RWPE2 (cell line): ENCODE measurements at places on chromosomes 12 and 14.

GRCh38 chr14:57970175-57970574 lies 104.3 kb upstream of the SLC35F4 start:
- no peak overlapping the region for H3K4me3 ChIP-seq
- H3K4me1 ChIP-seq, result no peaks in the 10 kb centered on the region

DNA sequence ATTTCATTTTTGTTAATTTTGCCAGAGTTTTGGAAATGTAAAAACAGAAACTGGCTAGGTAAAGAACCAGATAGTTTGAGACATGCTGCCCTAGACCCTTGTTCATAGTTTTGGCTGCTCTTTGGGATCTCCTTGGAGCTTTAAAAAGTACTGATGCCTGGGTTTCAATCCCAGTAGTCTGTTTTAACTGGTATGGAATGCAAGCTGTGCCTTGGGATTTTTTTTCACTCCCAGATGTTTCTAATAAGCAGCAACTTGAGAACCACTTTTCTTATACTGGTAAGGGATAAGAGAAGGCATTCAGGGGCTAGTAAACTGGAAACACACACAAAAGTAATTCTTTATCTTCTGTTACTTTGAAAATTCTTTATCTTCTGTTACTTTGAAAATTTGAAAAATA lies 18.8 kb downstream of the SLC35F4 start:
- DNase-seq, result no peak
- no peaks in the 10 kb centered on the region for H3K36me3 ChIP-seq
- no peaks in the 10 kb centered on the region for H3K4me1 ChIP-seq

DNA sequence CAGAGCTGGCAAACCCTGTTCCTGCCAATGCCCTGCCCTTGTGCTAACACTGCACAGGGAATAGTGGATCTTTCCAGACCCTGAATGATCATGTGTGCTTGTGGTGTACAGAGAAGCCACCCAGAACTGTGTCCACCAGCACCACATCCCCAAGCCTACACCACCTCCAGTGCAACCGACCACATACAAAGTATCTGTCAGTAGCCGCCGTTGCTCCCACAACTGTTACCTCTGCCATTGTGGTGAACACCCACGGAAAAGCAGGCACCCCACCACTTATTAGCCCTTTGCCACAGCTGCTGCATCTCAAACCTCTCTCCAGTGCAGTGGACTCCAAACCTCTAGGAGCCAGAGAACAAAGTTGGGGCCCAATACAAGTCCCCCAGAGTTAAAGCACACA lies 1049.6 kb downstream of the TRHDE start:
- no peak overlapping the region for H3K27ac ChIP-seq
- H3K4me1 ChIP-seq, result no peaks in the 10 kb centered on the region
- no peaks in the 10 kb centered on the region for H3K36me3 ChIP-seq
- no peak for DNase-seq
- H3K4me3 ChIP-seq, result no peak overlapping the region

DNA sequence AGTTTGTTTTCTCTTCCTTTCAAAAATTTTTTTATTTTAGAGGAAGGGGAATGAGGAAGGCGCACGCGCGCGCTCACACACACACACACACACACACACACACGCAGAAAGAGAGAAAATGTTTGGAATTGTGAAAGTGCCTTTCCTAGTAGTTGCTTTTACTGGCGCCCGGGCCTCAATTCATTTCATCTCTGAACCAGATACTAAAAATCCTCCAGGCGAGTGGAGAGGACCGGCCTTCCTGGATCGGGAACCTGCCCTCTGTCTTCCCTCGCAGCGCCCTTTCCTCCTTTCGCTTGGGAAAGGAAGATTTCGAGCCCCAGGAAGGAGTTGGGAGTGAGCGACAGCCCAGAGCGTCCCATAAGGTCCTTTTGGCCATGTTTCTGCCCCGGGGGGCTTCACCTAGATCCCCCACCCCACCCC lies 7.8 kb upstream of the TBX3 start:
- H3K4me3 ChIP-seq, result peak overlapping the region; percentile 44
- no peaks in the 10 kb centered on the region for H3K27me3 ChIP-seq
- DNase-seq, result no peak
- no peaks in the 10 kb centered on the region for H3K36me3 ChIP-seq
